ENCODE measurements at places on chromosomes 3 and 15.

- no peak for DNase-seq
Observed at GRCh38 chr3:180871901-180872300, 40.6 kb upstream of the FXR1 start.

GRCh38 chr3:162847511-162847910 is 1350.9 kb downstream of the OTOL1 start:
- DNase-seq = no peak

GRCh38 chr15:42493679-42494078 is 1.8 kb upstream of the SNAP23 start:
- DNase-seq = no peak

GRCh38 chr3:187213616-187214015 is 16.3 kb downstream of the RTP1 start:
- DNase-seq = no peak

DNA sequence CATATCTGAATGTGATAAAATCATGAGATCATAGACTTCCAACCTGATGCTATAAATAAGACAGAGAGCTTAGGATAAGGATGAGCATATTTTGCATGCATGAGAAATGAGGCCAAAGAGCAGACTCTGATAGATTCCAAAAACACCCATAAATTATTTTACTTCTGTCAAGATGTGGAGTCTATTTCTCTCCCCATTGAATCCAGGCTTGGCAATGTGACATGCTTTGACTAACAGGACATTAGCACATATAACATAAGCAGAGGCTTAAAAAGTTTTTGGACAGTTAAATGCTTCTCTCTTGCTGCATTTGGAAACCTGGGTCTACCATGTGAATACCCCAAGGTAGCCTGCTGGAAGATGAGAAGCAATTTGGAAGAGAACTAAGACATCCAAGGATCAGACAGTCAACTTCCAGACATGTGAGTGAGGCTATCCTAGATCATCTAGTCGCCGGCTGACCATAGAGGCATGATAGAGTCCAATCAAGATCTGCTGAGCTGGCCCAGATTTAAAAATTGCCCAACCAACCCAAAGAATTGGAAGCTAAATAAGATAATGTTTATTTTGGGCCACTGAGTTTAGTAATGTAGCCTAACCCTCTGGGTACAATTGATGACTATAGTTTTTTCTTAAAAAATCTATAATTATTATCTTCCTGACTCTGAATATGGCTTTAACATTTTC is 30.3 kb downstream of the MYLK start:
- no peak for DNase-seq

- no peak for DNase-seq
Observed at GRCh38 chr3:198043119-198043518, 83.1 kb downstream of the LMLN start.

GRCh38 chr15:91040856-91041255 is 18.5 kb upstream of the VPS33B start:
- DNase-seq = no peak

GRCh38 chr3:94159062-94159828 is 96.4 kb downstream of the NSUN3 start:
- DNase-seq = no peak

DNA sequence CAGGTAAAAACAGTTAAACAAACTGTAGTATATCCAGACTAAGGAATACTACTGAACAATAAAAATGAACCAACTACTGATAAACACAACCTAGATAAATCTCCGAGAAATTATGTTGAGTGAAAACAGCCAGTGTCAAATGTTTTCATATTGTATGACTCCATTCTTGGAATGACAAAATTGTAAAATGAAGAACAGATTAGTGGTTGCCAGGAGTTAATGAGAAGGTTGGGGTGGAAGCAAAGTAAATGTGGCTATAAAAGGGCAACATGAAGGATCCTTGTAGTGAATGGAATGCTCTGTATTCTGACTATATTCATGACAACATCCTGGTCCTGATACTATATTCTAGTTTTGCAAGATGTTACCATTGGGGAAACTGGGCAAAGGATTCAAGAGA is 27.5 kb upstream of the ACKR4 start:
- no peak for DNase-seq

DNA sequence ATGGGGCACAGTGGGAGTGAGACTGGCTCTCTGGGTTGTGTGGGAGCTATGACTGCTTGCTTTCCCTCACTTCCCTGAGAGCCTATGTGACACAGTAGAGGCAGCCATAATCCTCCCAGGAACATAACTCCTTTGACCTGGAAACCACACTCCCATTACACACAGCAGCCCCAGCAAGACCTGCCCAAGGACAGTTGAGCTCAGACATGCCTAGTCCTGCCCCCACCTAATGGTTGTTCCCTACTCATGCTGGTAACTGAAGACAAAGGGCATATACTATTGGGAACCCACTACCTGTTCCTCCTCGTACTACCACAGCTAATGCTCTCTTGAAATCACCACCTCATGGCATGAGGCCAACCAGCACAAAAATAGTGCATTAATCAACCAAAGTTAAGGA is 550.4 kb upstream of the ARPP21 start:
- DNase-seq = no peak

- no peak for DNase-seq
Observed at GRCh38 chr15:49895347-49896223, 223.4 kb downstream of the ATP8B4 start.

DNA sequence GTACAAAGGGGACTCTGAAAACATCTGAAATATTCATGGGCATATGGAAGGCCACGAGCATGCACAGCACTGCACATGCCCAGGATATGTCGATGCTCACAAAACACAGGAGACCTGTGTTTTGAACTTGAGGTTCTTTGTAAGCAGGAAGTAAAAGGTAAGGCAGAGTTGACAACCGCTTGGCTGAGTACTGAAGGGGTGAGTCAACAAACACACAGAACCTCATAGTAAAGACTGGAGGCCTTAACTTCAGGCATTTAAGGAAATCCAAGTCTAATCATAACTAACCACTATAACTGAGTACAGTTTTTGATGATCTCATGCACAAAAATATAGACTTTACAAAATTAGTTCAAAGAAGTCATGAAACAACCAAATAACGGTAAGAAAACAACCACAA is 80.6 kb downstream of the MYO9A start:
- no peak for DNase-seq

GRCh38 chr15:50519740-50520425 is 26.6 kb downstream of the USP50 start:
- DNase-seq = no peak

DNA sequence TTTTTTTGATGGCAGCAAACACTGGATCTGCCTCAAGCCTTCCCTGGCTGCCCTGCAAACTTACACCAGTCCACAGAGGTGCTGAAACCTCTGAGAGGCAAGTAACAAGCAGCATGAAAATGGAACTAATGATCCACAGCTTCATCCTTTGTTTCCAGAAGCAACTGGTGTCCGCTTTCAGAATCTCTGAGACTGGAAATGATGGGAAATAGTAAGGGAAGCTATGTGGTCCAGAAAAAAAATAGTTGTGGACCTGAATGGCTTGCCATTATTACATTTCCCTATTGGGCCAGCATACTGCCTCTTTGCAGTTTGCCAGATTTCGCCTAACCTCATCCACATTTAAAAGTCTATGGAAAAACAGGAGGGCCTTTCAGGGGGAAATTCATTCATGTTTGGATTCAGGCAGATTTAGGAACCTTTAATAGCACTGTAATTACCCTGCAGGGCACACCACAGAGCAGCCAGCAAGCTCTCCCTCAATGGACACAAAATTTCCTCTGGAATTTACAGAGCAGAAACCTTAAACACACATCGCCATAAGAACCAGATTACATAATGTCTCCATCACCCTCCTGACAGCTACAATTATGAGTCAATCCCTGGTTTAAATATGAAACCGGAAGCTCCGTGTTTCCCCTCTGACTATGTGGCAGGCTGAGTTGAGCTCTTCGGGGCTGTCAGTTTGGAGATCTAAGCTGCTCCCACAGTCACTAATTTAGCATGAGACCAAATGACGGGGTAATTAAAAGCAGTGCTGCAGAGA is 134.4 kb downstream of the TMCO5A start:
- no peak for DNase-seq

DNA sequence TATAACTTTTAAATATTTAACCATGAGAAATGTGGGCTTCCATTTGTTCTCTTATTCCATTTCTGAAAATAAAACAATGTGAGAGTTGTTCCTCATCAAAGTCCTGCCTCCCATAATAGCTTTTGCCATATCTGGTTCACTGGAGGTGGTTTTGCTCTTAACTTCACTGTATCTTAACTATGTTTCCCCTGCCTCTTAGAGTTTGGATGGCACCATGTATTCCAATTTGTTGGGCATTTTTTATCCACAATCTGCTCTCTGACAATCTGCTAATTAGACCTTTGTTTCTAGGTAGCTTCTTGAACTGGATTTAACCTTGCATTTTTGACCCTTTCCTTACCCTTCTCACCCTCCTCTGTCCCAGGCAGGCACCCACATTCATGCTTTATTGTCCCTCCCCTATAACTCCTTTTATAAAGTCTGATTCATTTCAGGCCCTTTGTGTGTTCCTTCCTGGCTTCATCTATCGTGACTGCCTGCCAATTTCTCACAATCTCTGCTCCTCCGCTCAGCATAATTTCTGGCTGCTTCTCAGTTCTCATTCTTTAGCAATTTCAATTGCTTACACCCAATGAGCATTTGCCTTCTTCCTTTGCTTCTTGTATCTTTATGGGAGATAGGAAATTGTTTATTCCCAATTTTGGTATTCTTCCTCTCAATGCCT is 144.2 kb upstream of the ARHGEF26 start:
- DNase-seq = no peak

DNA sequence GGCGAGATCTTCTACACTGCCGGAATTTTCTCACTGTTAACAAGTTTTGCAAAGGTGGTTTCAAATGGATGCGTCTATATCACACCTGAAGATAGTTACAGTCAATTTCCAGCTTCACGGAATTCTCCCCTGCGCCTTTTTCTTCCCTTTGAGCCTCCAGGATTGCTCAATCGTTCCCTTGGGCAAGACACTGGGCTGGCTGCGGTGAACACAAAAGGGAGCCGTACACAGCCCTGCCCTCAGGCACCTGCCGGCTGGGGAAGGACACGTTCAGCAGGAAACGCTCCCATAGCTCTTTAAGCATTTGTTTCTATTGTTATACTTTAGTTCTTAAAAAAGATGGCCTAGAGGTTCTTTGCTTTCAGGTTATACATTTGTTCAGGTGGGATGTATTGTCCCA is 85.7 kb downstream of the C3orf70 start:
- no peak for DNase-seq

- DNase-seq = no peak
Observed at GRCh38 chr3:67587811-67588210, 66.6 kb downstream of the SUCLG2 start.

DNA sequence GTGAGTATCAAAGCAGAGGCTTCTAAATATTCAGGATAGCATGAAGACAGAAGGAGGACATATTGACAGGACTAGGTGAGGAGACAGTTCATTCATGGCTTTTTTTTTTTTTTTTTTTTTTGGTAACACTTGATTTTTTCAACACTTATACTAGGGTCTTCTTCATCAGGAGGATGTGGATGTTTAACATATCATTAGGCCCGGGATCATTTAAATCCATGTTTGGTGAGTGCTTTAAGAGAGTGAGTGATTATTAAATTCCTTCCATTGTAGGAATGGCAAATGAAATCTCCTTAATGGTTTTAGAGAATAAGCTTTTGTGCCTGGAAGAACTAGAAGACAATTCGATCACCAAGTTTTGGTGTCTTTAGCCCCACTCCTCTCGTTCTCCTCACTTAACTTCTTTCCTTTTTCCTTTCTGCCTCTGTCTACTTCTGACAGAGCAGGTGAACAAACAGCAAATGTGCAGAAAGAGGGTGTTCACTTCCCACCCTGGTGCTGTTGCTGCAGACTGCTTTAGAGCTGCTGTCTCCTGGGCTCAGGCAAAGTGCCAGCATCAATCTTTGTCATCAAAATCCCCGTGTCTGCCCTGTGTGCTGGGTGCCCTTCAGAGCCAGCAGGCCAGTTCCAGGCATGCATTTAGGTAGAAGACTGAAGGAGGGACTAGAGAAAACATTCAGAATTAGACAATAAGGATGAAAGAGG is 35.6 kb upstream of the RAB11A start:
- no peak for DNase-seq

DNA sequence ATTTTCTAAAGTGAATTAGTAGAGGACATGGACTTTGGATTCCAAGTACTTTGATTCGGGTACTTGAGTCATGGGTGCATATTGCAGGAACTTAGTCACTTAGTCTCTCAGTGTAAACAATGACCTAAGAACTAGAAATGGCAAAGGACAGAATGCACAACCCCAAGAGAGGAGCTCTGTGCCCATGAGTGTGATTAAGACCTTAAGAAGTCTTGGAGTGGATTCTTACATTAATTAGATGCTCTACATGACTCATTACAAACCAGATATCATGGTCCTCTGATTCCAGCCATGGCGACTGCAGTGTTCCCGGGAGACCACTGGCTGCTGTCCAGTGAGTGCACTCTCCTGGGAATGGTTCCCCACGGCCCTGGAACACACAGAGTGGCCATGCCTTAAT is 251.5 kb downstream of the GABRG3 start:
- DNase-seq = no peak

- DNase-seq = no peak
Observed at GRCh38 chr3:50371133-50371685, 11.9 kb upstream of the TMEM115 start.

GRCh38 chr3:55947406-55947805 is 460.3 kb upstream of the WNT5A start:
- no peak for DNase-seq

DNA sequence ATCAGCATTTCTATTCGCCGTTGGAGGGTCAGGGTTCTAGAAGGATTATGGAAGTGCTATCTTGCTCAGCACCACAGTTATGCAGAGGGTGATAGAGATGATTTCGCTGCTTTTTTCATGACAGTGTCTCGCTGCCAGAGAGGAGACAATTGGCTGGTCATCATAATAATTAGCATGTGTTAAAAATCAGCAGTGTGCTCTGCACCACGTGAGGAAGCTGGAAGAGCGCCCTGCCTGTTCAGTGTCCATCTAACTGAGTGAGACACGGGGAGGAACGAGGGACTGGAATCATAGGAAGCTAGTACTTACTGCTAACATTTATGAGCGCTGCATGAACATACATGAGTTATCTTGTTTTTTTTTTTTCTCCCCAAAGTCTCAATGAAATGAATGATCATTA is 116.2 kb upstream of the PLAAT1 start:
- no peak for DNase-seq

DNA sequence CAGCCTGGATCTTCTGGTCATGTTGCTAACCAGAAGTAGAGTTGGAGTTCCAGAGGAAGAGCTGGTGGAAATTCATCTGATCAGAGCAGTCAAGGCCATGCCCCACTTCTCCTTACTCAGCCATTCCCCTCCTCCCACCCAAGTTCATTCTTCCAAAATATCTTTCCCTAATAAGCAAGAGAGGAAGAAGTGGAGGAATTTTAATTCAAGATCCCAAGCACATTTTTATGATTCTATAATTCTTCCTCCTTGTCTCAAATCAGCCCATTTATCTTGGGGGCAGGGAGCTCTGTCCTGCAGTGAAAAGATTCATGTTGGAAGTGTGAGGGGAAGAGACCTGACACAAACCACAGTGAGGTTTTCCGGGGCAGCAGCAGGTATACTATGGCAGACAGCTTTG is 85.0 kb upstream of the GALNT15 start:
- no peak for DNase-seq

GRCh38 chr3:161672478-161672877 is 175.9 kb downstream of the OTOL1 start:
- DNase-seq = no peak

GRCh38 chr3:106826791-106827311 is 550.4 kb upstream of the CCDC54 start:
- DNase-seq = no peak
